ENCODE measurements at places on chromosomes 6 and 20.

DNA sequence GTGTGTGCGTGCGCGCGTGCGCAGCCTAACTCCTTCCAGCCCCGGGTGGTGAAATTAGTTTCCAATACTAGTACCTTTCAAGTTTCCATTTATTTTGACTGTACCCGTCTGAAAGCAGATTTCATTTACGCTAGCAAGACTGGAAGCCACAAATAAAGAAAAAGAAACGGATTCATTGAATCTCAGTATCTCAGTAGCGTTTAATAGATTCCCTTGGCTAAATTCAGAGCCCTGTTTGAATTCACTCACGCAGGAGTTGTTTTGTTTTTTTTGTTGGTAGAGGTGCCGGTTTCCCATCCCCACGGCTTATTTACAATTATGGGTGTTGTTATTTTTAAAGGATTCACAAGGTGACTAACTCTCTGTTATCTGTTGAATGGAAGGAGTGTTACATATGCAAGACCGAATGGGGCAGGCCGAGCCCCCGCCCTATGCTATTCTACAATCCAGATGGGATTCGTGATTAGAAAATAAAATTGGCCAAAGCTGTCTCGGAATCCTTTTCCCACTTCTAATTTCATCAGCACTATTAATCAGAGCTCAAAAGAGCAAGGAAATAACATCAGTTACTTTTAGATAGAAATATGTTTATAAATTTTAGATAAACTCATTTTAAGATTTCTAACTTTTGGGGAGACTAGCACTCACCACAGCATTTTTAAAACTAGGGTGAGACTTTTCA, 2.3 kb upstream of the INSM1 start:
- DNase-seq = no peak

- peak; percentile 32 for DNase-seq
These were observed 423.1 kb downstream of the MAFB start for GRCh38 chr20:40265825-40266533.

DNA sequence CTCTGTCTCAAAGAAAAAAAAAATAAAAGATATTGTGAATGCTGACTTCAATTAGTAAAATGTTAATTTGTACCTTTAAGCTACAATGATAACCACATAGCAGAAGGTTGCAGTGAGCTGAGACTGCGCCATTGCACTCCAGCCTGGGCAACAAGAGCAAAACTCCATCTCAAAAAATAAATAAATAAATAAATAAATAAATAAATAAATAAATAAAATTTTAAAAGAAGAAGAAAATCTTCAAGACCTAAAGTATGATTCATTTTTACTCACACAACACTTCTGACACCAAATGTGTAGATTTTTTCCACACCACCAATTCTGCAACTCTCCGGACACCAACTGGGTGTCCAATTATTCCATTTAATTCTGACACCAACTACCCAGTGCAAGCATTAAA, 28.8 kb upstream of the MBOAT1 start:
- DNase-seq = no peak

DNA sequence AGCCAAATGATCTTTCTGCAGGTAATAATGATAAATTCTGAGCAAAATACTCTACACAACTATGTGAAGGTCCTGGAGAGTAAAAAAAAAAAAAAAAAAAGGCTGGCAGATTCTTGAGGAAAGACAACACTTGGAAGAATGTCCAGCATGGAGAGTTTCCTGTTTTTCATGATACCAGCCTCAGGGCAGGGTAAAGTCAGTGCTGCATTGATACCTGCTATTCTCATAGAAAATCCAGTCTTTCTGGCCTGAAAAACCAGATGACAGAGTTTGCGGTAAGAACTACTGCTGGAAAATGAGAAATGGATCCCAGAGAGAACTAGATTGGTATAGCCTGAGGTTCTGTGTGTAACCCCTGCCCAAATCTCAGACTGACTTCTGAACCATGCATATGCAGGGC, 89.1 kb downstream of the AFG1L start:
- DNase-seq = peak; percentile 68

- DNase-seq = no peak
These were observed 10.7 kb upstream of the IPCEF1 start for GRCh38 chr6:154367336-154367735.

DNA sequence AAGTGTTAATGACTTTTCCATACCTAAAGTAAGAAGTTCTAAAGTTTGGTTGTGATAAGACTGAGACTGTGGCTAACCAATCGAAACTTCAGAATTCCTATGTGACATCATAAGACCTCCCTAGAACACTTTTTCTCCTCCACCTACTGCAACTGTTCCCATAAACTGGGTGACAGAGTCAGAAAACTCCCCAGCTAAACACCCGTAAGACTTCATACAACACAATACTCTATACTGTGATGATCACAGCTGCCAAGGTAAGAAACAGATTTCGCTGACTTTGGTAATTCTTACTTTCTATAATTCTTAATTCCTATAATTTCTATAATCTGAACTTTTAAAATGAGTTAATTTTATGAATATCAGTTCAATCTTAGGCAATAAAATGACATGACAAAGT, at the start of gene PLN:
TSS of gene PLN (plus strand) at position 161 of the 400 bp plus-strand sequence. CDS start 10,626 bp downstream, outside the sequence.
- no peak for DNase-seq

GRCh38 chr6:44219053-44219814, 2.5 kb downstream of the MYMX start:
- peak; percentile 96 for DNase-seq

- DNase-seq = no peak
These were observed 201.3 kb downstream of the ESR1 start for GRCh38 chr6:152008779-152009178.

DNA sequence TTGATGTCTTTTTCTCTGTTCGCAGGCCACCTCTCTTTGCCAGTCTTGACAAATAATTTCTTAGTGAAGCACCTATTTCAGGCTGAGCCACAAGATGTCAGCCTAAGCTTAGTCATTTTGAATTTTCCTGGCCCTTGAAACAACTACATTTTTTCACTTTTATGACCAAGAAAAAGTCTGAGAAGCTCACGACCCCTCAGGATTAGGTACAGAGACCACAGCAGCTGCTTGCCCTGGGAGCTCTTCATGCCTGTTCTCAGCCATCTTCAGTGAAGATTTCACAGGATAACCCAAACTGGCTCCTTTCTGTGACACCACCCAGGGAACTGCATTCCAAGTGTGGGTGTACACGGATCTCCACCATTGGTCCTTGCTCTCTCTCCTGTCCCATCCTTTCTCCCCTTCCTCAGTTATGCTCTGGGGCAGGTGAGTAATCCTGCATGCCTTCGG, 38.4 kb upstream of the SPTLC3 start:
- peak; percentile 47 for DNase-seq

GRCh38 chr20:36010076-36010475, 41.7 kb downstream of the CNBD2 start:
- DNase-seq = no peak

DNA sequence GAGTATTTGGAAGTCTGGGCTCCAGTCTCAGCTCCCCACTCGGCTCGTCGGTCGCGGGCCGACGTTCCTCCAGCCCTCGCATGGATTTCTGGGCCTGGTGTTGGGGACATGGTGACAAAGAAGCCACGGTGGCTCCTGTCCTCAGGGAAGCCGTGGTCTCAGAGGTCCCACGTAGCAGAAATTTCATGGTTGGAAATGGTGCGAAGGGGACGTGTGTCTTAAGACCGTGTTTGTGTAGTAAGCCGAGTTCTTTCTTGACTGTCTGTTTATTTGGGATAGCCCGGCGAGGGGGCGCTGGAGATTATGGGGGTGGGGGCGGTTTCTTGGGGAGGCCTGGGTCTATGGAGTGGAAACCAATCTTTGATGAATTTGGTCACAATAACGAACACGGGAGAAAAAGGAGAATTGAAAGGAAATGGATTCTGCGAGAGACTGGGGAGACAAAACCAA, 23.5 kb upstream of the MAP3K7 start:
- peak; percentile 22 for DNase-seq

- DNase-seq = no peak
These were observed 24.2 kb upstream of the ENPP4 start for GRCh38 chr6:46105568-46105967.

DNA sequence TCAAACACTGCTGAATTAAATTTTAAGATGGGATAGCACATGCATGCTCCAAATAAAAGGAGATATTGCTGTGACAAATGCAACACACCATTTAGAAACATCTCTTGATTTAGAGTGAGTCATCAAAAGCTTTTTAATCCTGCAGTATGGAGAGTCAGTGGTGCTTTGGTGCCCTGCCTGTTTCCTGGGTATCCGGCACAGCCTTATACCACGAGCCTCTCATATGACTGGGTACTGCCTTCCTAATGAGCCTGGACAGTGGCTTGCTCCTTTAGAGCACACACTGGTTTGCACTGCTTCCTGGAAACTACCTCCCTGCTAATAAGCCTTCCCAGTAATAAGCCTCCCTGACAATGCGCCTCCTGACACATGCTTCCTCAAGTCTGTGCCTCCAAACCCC, 65.3 kb upstream of the KCNK16 start:
- no peak for DNase-seq

GRCh38 chr6:1580585-1580984, 29.1 kb upstream of the FOXC1 start:
- no peak for DNase-seq

GRCh38 chr6:9240861-9241260, 805.5 kb upstream of the SLC35B3 start:
- no peak for DNase-seq

Data from ELF-1 (cell line).